DMS153 (cell line): ENCODE measurements at places on chromosomes 4 and X.

DNA sequence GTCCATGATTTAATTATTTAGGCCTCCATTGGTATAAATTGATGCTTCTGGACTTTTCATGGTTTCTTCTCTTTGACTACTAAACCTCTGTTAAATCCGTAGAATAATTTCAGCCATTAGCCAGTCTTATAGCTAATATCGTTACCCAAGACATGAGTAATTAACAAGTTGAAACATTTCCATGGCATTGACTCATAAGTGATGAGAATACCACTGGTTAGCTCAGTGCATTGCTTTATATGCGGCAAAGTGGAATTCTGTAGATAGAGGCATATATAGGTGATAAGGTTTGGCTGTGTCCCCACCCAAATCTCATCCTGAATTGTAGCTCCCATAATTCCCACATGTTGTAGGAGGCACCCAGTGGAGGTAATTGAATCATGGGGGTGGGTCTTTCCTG is 80.6 kb downstream of the VCX2 start:
- DNase-seq: no peak

DNA sequence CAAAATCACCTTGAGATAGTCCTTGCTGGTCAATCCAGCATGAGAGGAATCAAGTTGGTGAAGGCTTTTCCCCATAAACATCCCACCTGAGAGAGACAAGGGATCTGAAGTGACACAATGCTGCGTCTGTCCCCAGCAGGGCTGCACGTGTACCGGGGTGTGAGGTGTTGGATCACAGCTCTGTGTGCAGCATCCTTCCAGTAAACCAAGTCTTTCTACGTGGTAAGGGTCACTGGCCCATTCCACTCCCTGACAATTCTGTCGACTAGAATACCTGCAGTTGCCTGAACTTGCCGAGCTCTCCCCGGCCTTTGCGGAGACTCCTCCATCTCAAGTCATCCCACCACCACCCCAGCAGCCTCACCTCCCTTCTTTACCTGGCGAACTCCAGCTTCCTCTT is 14.8 kb downstream of the HELT start:
- no peak for DNase-seq

GRCh38 chr4:186644737-186645261 is 78.9 kb downstream of the FAT1 start:
- DNase-seq: no peak

GRCh38 chr4:137029026-137029425 is 503.3 kb downstream of the PCDH18 start:
- DNase-seq: no peak

DNA sequence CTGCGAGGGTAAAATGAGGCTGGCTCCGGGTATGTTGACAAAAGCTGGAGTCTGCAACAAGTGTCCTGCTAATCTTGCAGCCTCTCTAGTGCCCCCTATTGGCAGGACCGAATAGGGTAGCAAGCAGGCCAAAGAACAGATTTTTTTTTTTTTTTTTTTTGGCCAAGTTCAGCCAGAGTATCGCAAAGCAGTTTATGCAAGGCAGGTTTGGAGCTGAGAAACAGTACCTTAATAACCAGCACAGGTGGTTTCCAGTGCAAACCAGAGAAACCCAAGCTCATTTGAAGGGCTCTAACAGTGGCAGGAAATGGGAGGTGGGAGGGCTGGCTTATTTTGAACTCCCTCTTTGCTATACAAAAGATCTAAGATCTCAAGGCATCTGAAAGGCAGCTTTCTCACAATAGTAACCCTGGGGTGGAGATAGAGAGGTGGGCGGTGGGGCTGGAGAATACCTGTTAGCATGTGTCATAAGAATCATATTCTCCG is 38.2 kb upstream of the OCIAD2 start:
- DNase-seq: no peak

DNA sequence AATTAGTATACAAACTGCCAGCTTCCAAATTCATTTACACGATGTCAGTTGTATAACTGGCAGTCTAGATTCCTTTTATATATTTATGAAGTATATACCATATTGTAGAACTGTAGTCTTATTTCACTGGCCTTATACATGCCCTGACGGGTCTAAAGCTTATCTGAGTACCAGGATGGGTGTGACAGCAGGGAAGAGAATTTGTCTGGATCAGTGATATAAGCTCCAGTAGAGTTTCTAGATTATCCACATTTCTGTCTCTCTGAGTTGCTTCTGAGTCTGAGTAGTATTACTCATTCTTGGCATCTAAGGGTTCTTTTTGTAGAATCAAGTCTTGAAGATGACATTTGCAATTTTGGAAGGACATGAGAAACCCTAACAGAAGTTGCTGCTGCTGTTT is 101.3 kb downstream of the RPA4 start:
- DNase-seq: no peak

DNA sequence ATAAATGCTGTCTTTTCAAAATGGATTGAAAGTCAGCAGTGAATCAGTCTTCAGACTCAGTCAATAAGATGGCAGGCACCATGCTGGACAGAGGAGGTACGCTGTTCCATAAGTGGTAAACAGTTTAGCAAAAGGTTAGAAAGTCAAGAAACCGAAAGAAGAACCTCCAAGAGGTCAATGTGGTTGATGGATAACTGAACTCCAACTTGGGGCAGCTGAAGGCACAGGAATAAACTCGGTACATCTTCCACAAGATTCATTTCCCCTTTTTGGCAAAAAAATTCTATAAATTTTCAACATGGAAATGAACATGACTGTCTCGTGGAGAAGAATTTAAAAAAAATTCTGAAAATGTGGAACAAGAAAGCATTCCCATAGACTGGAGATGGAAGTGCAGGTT is 18.4 kb upstream of the SEL1L3 start:
- no peak for DNase-seq

DNA sequence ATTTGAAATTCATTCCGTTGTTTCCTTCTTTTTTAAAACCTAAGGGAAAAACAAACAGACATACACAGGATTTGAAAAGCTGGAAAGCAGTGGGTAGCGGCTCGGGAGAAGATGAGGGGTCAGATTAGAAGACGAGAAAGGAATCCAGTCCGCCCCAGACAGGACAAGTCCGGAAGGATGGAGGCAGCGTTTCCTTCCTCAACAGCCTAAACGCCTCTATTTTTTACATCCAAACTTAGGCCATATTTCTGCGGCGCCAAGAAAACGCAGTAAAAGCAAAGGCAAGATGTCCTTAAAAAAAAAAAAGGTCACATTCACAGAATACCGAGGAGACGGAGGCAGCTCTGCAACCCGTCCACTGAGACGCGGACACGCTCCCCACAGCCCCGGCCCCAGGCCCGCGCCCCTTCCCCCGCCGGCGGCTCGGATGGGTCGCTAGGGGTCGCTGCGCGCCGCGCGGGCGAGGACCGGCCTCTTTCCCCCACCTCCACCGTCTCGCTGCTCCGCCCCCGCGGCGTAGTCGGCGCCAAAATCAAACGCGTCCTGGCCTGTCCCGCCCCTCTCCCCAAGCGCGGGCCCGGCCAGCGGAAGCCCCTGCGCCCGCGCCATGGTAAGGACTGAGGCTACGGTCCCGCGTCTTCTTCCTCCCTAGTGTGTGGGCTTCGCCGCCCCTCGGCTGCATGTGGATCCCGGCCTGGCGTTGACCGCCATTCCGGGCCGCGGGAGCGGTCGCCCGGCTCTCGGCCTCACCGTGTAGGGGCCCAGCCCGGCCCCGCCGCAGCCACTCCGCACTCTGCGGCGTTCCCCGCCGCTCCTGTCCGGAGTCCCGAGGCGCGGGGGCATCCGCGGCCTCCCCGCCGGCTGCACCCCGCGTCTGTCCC is at the start of gene MND1:
TSS of gene MND1 (plus strand) at position 558 of the 881 bp plus-strand sequence. CDS start at position 608, 50 bp downstream.
- peak; percentile 56 for DNase-seq

DNA sequence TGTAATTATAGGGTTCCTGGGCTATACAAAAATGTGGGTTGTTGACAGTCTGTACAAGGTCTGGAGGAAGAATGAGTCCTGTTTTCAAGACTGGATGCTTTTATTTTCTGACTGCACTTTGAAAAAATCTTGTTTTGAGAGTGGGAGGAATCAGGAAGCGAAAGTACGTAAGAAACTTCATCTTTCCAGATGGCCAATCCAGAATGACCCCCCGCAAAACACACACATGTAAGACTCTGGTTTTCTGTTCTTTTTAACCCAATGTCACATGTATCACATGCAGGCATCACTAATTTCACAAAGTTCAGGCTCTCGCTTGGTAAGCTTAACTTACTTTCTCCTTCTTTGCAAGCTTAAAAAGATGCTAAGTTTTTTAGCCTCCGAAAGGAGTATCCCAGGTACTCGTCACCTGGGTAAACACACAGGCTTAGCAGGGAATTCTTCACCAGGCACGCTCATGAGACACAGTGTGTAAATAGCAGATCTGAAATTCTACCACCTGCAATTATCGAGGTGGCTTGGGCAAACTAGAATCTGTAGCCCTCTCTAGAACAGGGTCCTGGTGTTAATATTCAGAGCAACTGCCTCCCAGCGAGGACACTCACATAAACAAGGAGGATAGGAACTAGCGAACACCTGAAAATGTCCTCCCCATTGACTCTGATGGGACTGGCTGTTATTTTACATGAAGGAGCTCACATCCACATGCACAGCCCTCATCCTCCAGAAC is 90.7 kb downstream of the NSUN7 start:
- no peak for DNase-seq

DNA sequence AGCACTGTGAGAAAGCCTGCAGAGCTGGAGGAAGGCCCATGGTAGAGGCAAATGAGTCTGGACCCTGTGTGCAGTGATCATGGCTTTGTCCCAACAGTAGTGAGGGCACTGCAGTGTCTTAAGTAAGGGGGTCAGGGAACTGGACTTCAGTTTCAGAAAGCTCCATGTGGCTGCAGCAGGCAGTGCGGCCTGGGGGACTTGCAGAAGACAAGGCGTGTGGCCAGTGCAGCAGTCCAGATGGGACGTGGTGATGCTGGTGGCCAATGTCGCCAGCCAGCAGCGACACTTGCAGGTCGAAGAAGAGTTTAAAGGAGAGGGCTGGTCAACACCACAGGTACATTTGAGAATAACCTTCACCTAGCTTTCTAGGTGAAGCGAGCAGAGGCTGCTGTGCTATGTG is 113.4 kb downstream of the ZNF827 start:
- no peak for DNase-seq

GRCh38 chr4:67871867-67872266 is 11.9 kb downstream of the TMPRSS11D start:
- DNase-seq: peak; percentile 3

DNA sequence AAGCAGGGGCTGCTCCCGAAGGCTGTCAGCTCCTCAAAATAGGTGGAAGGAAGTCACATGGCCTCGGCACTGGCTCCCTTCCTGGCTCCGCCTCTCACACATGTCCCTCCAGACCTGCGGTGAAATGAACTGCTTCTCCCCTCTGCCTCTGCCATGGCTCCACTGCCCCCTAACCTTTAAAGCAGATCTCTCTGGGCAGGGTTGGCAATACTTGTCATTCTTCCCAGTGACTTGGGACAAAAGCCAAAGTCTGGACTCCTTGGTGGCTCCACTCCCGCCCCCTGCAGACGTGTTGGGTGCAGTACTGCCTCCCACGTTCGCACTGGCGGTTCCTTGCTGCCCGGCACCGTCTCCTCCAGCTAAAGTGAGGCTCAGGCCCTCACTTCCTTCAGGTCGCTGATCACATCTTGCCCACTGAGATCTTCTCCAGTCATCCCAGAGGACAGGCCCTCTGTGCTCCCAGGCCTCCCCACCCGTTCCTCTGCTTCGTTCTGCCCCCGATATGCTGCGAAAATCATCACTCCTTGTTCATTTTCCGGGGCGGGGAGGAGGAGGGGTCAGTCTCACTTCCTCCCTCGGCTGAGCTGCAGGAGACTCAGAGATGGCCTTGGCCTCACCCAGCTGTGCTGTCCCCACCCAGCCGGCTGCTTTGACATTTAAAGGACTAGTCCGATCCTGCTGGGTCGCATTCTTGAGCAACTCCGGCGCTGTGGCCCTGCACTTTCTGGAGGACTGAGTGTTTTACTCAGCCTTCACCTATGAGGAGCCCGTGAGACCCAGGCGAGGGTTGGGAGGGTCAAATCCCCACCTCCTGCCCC is 97.4 kb downstream of the PHKA2 start:
- DNase-seq: no peak

DNA sequence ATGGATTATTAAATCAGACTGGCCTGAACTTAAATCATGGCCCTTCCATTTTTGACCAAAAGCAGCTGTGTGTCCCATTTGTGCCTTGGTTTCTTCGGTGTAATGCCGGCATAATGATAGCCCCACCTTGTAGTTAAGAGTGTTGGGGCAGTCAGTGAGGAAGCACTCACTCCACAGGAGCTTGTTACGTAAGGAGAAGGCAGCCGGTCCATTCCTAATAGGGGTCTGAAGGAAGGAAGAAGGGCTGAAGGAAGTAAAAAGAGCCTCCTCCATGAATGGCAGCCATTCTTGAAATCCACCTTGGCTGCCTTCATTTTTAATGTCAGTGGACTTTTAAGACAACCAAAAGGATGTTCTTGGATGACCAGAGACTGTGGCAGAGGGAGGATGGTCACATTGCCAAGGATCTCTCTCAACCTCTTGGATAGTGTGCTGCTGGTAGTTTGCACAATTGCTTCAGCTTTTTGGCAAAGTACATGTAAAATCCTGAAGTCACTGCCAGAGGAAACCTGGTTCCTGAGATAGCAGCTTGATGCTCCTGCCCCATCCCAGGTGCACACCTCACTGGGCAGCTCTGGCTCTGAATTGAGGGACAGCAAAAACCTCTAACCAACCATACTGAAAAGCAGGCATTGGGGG is 113.5 kb downstream of the PTTG2 start:
- DNase-seq: no peak

- no peak for DNase-seq
Measured at GRCh38 chr4:7194251-7195140, 2.2 kb downstream of the SORCS2 start.

DNA sequence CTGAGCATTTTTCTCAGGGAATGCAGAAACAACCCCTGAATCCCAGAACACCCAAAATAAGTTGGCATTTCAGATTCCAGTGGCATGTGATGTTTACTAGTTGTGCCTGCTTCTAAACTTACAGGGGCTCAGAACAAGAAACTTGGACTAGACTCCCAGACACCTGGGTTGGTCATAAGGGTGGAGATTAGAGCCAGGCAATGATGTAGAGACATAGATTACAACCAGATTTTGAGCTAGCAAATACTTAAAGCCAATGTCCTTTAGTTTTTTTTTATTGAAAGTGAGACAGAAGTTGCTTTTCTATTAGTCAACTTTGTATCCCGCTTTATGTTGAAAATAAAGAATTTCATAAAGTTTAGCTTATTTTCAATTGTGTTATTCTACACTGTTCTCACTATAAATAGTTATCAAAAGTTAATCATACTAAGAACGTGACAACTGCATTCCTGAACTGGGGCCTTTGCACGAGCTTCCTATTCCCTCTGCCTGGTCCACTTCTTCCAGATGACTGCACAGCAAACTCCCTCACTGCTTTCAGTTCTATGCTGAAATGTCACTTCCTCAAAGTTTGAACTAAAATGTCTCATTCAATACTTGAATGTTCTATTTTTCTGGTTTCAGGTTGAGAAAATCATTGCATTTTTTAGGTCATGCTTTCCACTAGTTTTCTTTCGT is 224.7 kb upstream of the PPP1R2C start:
- no peak for DNase-seq

- DNase-seq: no peak
Measured at GRCh38 chr4:88381123-88381522, 2.5 kb downstream of the HERC6 start.

- DNase-seq: no peak
Measured at GRCh38 chr4:111652236-111652635, 493.0 kb upstream of the FAM241A start.

- DNase-seq: peak; percentile 88
Measured at GRCh38 chrX:155334486-155335336, at the start of gene CLIC2. Gene CLIC2 (minus strand): TSS chrX:155334614. CDS start chrX:155334427, 187 bp downstream.

- DNase-seq: no peak
Measured at GRCh38 chr4:176376032-176376614, 56.4 kb downstream of the SPCS3 start.

- DNase-seq: no peak
Measured at GRCh38 chr4:110544594-110544993, 68.6 kb downstream of the ENPEP start.

- peak; percentile 31 for DNase-seq
Measured at GRCh38 chr4:47830265-47831025, 7.4 kb downstream of the CORIN start.
